Activated CD4-positive, alpha-beta T cell treated with anti-CD3 and anti-CD28 coated beads, Interleukin-2, Interleukin-4, amounts not matched to agents 100 ng/mL and 50 ng/mL, durations not matched to agents 16 hours and 8 hours (primary cell): ENCODE measurements at places on chromosomes 6 and 20.

DNA sequence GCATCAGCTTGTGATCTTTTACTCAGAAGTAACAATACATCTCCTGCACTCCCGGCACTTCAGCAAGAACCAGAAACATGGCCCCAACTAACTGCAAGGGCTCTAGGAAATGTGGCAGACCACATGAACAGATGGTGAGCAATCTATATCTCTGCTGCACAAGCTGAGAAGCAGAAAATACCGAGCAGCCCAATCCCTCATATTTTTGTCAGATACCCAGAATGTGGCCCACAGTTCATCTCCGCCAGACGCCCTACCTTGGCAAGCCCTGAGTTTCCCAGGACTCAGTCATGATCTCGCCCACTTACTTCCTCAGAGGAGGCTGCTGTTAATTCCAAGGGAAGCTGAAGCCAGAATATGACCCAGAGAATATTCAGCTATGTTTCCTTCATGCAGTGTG lies 63.1 kb upstream of the PHACTR1 start:
- DNase-seq: no peak

DNA sequence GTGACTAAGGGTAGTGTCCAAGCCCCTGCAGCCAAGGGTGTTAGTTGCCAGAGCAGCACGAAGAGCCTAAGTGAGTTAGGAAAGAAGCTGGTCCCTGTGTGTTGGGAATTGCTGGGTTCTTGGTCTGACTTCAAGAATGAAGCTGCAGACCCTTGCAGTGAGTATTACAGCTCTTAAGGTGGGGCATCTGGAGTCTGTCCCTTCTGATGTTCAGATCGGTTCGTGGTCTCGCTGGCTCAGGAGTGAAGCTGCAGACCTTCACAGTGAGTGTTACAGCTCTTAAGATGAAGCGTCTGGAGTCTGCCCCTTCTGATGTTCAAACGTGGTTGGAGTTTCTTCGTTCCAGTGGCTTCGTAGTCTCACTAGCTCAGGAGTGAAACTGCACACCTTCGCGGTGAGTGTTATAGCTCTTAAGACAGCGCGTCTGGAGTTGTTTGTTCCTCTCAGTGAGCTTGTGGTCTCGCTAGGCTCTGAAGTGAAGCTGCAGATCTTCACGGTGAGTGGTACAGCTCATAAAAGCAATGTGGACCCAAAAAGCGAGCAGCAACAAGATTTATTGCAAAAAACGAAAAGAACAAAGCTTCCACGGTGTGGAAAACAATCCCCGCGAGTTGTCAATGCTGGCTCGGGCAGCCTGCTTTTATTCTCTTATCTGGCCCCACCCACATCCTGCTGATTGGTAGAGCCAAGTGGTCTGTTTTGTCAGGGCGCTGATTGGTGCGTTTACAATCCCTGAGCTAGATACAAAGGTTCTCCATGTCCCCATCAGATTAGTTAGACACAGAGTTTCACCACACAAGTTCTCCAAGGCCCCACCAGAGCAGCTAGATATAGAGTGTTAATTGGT lies 31.8 kb downstream of the PXDC1 start:
- DNase-seq: no peak

DNA sequence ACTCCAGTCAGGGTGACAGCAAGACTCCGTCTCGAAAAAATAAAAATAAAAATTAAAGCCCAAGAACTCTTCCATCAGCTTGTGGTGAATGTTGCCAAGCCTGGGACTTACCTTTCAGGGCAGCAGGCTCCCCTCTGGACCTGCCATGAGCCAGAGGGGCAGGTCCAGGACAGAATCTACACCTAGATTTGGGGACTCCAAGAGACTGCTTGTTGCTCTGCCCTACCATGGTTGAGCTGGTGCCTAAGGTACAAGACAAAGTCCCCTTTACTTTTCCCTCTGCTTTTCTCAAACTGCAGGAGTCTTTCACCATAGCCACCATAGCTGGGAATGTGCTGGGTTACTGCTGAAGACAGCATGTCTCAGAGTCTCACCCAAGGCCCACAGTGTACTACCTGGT lies 9.2 kb downstream of the C6orf15 start:
- no peak for DNase-seq

DNA sequence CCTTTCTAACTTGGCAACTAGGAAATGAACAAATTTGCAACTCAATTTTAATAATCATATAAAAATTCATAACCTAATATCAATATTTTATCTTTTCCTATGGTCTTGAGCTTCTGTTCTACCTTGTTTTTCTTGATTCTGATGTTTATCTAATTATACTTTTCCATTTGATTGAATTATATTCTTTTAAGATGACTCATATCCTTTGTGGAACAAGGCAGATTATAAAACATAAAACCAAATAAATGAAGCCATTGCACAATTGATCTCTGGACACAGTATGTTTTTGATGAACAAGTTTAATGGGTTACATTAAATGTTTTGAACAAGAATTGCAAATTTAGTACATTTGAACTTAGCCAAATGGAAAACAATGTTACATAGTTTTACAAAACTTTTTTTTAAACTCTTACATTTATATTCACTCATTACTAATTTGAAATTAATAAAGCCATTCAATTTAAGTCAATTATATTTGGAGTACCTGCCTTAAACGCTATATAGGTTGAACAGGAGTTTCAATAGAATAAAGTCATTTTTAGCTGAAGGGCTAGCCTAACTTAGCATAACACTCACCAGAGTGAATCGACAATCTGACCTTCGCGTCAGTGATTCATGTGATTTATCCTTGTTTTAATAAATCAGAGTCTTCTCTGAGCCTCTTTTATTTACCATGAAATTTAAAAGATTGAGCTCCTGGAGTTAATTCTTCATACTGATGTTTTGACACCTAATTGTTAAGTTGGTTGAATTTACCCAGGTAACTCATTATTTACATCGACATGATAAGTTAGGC lies 3.8 kb downstream of the NCOA7 start:
- DNase-seq: no peak

DNA sequence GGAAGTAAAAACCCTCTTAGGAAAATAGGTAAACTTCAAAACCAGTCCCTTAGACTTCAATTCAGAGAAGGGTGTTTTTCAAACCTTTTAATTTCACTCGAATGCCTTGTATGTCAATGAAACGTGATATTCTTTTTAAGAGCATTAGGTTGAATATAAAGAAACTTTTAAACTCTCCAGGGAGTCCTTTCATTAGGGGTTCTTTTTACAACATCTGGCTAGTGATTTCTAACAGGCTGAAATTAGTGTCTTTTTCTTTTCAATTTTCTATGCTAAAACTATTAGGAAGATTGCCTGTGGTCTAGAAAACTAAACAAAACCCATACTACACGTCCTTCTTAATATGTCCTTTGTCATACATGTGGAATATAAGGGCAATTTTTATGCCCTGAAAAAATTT lies 569.7 kb upstream of the CITED2 start:
- DNase-seq: no peak

GRCh38 chr6:109182578-109182977 lies 87.3 kb downstream of the CEP57L1 start:
- DNase-seq: no peak
